ENCODE measurements at places on chromosomes 2 and 18. TPM values are rescaled to one million over a fixed set of nuclear protein-coding genes. Genes with fewer than 3 reads are reported as not detected.

Gene ERMN
- total RNA-seq: 0.04 TPM

Gene LYG2
- total RNA-seq: not detected

Gene ADCYAP1
- not detected for total RNA-seq

Gene ALPP
- total RNA-seq: 0.15 TPM

Gene MEP1B
- not detected for total RNA-seq

GRCh38 chr18:49959176-49959575 lies 145.8 kb upstream of the ACAA2 start:
- DNase-seq: no peak

DNA sequence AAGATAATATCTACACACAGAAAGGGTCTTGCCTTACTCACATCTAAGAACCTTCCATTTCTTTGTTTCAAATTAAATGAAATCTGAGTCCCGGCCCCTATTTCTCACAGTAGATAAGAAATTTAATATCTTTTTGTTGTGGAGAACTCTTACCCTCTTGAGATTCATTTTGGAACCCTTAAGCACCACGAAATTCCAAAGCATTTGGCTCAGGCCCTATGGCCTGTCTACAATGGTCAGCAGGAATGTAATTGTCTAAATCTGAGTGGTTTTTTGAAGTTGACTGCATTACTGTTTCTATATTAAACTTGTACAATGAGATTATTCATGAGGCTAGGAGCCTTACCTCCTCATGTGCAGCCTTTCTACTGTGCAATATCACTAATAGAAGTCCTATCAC lies 723.3 kb downstream of the TSN start:
- no peak for DNase-seq

DNA sequence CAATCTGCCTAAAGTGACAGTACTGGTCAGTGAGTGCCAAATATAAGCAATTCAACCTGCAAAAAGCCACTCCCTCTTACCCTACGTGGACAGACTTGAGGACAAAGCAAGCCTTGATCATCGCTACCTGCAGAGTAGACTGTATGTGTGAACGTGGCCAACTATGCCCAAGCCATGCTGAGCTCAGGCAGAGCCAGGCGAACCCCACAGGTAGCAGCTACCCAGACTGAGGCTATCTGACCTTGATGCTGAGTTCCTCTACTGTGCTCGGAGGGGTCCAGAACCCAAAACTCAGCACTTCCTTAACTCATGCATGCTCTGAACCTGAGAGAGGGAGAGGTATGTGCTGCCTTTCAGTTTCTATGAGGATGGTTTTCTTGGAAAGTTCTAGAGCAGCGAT lies 63.5 kb upstream of the TMEM200C start:
- DNase-seq: no peak

DNA sequence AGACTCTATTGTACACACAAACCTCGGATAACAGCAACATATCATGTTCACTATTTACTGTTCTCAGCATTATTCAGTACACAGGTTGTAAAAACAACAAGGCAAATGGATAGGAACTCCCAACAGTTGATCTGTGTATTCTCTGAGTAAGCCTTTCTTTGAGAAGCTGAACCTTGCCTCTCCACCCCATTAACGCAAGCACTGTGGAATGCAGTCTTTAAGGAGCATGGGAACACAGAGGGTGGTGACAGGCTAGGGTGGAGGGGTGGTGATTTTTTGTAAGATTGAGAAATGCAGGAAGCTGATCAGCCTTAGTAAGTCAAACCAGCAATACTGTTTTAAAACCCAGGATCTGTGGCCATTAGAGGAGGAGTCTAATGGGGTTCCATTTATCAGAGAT lies 19.6 kb upstream of the SERPINB11 start:
- DNase-seq: peak; percentile 2

DNA sequence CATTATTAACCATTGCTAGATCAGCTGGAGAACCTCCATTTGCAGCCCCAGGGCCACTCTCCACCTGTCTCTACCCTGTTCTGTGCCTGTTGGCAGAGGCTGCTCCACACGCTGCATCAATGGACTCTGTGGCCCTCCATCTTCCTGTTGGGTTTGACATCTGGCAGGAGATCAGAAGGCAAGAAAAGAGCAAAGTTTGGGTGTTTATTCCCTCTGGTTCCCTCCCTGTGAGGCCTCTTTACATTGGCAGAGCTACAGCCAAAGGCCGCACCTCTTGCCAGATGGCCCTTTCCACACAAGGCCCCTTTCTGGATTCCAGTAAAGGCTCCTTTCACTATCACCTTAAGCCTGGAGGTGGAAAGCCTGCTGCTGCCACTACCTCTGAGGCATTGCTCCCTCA lies 110.9 kb upstream of the RND3 start:
- DNase-seq: no peak

- DNase-seq: no peak
These were observed 13.8 kb upstream of the DNAJC27 start for GRCh38 chr2:24985511-24985910.

DNA sequence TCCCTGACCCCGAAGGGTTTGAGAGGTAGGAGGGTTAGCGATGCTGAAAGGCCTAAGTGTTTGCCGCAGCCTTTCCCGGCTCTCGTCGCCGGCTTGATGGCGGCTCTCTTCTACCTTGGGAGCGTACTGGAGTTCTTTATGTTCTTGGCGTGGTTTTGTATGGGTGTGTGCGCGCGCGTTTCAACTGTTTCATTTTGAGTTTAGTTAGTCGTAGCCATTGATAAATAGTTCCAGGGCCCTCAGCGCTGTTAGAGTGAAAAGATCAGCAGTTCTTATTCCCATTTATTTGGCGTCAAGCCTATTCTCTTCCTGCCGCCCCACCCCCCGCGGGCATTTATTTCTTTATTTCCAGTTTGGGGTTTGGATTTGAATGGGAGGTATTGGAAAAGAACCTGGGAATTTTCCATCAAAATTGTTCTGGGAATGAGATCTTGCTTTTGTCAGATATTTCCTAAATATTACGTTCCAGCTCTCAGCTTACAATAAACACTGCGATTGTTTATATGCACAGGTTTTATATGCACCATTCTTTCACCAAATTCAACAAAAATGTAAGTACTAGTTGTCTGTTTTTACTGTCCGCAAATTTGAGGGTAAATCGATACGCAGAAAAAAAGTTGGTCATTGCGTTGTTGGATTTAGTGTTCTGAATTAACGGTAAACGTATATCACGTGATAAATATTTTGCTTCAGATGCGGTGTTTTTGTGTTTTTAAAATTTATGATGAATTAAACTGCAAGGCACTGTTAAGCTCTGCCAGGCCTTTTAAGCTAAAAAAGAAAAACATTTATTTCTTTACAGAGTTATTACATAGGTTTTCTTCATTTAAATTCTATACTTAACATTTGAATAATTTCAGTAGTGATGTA lies 954 bp downstream of the CCNT2 start:
- peak; percentile 22 for DNase-seq

DNA sequence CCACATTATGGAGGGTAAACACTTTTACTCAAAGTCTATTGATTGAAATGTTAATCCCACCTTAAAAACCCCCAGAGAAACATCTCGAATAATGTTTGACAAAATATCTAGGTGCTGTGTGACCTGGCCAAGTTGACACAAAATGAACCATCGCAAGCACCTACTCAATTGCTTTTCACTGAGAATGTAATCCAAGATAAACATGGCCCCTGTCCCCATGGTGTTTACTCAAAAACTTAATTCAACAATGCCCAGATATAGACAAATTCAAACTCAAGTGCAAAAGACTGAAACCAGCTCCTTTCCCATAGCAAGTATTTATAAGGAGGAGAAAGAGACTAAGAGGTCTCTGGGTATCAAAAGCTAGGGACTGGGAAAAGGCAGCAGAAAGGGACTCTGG lies 15.0 kb upstream of the ACMSD start:
- no peak for DNase-seq

DNA sequence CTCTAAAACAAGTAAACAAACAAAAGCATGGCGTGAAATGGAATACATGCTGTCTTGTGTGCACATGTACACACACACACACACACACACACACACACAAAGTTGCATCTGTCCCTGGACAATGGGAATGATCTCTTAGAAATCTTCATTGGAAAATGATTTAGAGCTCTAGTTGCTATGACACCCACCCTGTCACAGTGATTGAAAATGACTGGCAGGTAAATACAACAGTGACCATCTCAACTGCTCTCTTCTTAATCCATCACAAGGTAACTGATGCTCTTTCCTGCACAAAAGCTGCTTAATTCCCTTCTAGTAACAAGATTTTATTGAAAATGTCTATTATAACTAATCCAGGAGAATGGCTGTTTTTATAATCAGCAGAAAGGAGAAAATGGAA lies 1011.7 kb upstream of the GYPC start:
- no peak for DNase-seq

DNA sequence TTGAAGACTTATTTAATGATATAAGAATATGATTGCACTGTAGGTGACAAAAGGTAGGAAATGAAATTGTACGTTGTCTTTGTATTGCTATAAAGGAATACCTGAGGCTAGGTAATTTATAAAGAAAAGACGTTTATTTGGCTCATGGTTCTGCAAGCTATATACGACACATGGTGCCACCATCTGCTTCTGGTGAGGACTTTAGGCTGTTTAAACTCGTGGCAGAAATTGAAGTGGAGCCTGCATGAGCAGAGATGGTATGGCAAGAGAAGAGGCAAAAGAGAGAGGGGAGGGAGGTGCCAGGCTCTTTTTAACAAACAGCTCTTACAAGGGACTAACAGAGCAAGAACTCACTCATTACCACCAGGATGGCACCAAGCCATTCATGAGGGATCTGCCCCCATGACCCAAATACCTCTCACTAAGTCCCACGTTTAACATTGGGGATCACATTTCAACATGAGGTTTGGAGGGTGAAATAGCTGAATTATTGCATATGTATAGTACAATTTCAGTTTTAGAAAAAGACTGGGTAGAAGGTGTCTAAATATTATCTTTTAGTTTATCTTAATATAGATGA lies 86.8 kb downstream of the GULP1 start:
- DNase-seq: no peak

- no peak for DNase-seq
These were observed 140.8 kb downstream of the ALPK2 start for GRCh38 chr18:58488041-58488440.

DNA sequence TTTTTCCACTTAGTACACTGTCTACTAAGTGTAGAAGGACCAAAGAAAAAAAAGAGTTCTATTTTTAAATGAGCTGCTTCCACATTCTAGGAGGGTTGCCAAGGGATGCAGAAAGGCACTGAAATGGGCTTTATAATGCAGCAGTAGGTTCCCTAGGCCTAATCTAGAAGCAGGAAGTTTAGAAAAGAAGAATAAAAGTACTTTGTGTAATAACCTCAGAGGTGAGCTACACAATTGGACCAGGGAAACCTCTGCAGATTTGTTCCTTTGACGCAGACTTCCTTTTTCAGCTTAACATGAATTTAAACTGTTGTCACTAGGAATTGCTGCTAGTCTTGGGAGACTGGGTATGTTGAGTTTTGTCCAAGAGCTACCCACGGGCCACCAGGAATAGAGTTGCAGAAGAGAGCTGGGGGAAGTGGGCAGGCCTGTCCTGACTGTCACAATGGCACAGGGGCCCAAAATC lies 34.6 kb upstream of the RAB1A start:
- DNase-seq: no peak

DNA sequence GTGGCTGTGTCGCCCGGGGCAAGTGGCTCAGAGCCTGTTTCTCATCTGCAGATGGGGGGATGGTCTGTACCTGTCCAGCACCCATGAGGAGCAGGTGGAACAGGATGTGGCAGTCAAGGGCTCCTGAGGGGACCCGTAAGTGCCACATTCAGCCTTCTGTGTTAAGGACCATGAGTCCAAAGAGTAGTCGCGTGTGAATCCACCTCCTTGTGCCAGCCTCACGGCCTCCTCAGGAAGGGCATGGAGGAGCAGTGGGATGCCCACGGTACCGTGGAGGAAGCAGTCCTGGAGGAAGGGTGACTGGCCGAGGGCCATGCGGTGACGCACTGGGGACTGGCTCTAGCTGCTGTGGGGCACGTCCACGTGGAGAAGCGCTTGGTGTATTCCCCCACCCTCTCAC lies 61.1 kb downstream of the ODC1 start:
- DNase-seq: no peak

DNA sequence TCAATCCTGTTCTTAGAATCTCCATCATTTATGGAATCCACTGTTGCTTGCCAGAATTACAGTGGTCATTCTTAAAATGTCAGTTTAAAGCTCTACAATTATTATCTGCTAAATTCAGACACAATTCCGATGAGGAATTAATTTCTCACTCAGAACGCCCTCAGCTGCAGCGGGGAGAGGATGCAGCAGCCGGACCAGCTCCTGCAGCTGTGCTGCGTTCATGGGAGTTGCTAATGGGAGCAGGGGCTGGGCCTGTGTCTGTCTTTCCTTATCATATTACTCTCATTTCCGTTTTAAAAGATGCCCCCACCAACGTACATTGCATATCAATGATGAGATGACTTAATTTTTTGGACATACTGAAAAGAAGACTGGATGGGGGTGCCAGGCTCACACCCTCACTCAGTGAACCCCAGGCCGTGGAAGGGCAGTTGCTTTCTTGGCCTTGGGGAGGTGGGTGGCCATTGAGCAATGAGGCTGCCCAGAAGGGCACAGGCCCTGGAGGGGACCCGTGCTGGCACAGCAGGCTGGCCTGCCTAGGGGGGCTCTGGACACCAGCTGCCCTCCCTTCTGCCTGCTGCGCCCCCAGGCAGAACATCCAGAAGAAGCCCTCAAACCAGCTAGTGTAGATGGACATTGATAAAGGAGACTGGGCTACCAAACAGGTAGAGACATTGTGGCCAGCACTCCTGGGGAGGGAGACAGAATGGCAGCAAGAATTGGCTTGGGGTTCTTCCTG lies 503.6 kb upstream of the MYT1L start:
- no peak for DNase-seq

GRCh38 chr2:160522951-160523710 lies 29.5 kb upstream of the RBMS1 start:
- DNase-seq: no peak

- peak; percentile 93 for DNase-seq
These were observed 201.8 kb downstream of the ZFP36L2 start for GRCh38 chr2:43024515-43025011.

- DNase-seq: no peak
These were observed 4.4 kb downstream of the GAL3ST2 start for GRCh38 chr2:241780939-241781569.

DNA sequence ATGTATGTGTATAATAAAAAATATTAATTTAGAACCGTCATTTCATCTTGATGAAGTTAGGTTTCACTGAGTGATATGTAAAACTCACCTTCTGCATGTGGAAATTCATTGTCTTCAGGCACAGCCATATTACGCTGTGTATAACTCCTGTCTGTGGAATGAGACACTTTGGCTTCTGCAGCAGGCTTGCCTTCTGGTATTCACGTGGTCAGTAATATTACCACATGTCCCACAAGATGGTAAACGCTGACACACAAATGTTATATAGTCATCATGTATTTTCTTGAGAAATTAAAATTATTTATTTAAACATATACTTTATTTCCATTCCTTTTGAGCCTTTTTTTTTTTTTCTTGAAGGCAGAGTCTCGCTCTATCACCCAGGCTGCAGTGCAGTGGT lies 25.1 kb upstream of the AAK1 start:
- no peak for DNase-seq

- peak; percentile 37 for DNase-seq
These were observed 50.0 kb upstream of the TMEM178A start for GRCh38 chr2:39615675-39616074.
